Left cardiac atrium (tissue), 4 donors: ENCODE measurements at places on chromosomes 3 and 15. TPM values are rescaled to one million over a fixed set of nuclear protein-coding genes. Genes with fewer than 3 reads are reported as not detected.

DNA sequence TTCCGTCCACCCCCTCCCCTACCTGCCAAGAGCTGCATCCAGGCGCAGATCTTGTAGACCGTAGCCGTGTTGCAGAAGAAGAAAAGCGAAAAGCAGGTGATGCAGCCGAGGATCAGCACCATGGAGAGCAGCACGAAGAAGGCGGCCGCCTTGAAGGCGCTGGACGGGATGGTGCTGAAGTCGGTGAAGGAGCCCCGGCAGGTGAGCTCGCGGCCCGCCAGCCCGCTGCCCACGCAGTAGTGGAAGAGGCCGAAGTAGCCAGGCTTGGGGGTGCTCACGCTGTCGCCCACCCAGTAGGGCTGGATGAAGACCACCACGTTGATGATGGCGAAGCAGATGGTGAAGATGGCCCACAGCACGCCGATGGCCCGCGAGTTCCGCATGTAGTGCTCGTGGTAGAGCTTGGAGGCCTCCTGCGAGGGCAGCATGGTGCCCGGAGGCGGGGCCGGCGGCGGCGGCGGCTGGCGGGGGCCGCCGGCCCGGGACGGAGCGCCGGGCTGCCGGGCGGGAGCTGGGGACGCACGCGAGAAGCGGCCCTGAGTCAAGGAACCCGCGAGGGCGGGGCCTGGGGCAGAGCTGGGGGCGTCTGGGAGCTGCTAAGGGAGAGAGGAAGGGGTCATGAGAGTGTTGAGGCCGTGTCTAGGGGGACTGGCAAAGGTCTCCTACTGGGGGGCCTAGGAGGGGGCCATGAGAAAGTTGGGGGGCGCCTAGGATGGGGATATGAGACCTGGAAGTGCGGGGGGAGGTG is 1.2 kb downstream of the LHFPL4 start:
- peak; percentile 43 for DNase-seq

The ADAMTSL3 gene
- 25.8 TPM for total RNA-seq

The TMC3 gene
- not detected for total RNA-seq

The VIPR1 gene
- 4.9 TPM for total RNA-seq

DNA sequence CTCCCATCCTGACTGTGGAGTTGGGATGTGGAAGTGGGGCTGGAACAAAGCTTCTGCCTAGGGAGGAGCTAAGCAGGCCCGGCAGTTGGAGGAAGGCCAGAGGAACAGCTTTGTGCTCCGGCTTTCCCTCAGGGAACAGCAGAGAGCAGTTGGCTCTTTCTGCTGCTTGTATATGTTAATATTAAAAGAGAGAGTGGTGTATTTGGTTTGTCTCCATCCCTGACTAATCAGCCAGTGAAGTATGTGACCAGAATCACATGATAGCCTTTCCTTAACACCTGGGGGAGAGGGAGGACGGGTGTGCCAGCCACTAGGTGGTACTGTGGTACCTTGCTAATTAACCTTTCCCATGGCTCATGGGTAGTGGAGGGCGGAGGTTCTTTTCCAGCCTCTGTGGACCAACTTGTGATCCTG is 10.0 kb downstream of the EIF2B5 start:
- no peak for DNase-seq

The FBLN2 gene
- total RNA-seq, result 178 TPM

- peak; percentile 34 for DNase-seq
These were observed 1.0 kb upstream of the ZNF620 start for GRCh38 chr3:40504636-40505430.

The ZMYND10 gene
- 0.29 TPM for total RNA-seq

DNA sequence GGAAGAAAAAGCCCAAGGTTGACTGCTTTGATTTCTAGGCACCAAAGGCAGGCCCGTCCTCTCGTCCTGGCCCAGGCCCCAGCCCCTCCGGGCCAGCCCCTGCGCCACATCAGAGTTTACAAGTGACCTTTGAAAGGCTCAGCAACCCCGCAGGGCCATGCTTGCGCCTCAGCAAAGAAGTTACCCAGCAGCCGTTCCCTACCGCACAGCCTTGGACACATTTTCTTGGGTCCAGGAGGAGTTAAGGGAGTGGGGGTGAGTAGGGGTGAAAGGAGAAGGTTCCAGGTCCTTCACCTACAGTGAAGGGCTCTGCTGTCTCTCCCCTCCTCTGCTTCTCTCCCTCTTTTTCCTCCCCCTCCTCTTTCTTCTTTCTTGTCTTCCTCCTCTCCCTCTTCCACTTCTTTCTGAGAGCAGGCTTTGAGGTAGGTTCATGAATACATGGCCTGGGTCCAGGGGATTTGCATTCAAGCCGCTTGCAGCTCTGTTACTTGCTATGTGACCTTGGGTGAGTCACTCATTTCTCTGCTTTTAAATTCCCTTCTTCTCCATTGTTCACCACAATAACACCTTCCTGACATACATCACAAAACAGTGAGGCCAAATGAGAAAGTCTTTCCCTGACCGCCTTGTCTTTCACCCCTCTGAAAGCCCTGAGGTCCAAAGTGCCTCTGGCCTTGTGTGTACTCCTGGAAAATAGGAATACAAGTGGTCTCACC is 223.3 kb upstream of the TPRG1 start:
- DNase-seq, result peak; percentile 45

GRCh38 chr3:85554153-85554552 is 595.4 kb downstream of the CADM2 start:
- DNase-seq, result no peak

DNA sequence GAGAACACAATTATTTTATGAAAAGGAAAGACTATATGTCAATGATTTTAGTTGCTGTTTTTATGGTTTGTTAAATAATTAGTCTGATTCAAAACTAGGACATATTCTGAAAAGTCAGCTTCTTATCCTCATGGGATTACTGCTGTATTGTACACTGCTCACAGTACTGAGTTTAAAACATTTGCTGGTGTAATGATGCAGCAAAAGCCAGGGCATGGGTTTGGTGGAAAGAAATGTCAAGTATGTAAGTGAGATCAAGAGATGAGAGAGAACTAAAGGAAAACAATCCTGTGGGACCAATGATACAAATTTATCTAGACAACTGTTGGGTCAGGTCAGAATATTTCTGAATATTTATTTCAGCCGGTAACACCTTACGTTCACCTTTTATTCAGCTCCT is 210.1 kb upstream of the ARHGEF26 start:
- no peak for DNase-seq
